SHP77 treated with DMSO at 0.1 percent for 48 hours (cell line): ENCODE measurements at places on chromosomes 12 and 14.
A peak's percentile ranks its signal among the peaks of the same experiment; 100 is the strongest.

DNA sequence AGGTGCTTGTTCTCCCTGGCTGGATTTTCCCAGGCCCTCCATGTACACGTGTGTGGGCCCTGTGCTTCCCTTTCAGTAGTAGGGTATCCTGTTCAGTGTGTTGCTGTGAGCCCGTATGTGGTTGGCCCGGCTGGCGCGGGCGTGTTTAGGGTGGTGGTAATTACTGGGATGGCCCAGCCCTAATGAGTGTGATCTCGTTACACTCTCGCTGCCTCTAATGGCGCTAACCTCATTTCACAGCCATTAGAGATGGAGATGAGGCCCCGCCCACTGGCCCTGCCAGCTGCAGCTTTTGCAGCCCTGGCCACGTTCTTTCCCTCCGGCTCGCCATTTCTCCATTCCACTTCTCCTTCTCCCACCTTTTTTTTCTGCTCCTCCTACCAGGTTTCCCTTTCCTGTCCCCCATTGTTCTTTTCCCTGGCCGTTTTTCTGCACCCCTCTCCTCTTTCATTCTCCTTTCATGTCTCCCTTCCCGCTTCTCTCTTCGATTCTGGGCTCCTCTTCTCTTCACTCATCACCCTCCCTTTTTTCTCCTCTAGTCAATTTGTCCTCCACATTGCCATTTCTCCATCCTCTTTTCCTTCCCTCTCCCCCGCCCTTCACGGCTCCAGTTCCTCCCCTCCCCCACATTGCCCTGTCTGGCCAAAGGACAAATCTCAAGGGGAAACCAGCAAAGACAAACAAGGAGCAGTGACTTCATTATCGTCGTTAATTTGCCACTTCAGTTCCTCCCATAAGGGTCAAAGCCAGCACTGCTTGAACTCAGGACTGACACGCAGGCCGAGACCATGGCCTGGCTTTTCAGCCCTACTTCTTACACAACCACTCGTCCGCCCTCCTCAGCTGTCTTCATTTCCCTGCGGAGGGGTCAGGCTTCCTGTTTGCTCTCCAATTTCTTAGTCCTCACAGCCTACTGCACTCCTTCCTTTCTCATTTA lies 6.8 kb downstream of the ZFHX2 start:
- DNase-seq, result peak; percentile 80

GRCh38 chr14:101509730-101510371 lies 51.4 kb upstream of the DIO3 start:
- DNase-seq, result no peak

- no peak for DNase-seq
These were observed 558.2 kb upstream of the MIS18BP1 start for GRCh38 chr14:45811155-45811554.

- DNase-seq, result no peak
These were observed 61.4 kb upstream of the PCED1B start for GRCh38 chr12:47017901-47018475.

GRCh38 chr14:58533446-58533845 lies 104.3 kb upstream of the DACT1 start:
- no peak for DNase-seq

- DNase-seq, result no peak
These were observed 50.0 kb downstream of the SSPN start for GRCh38 chr12:26245175-26245942.

- no peak for DNase-seq
These were observed 334.2 kb downstream of the BMP4 start for GRCh38 chr14:53622447-53622846.

GRCh38 chr14:103623308-103623707 lies 5.7 kb upstream of the KLC1 start:
- no peak for DNase-seq

DNA sequence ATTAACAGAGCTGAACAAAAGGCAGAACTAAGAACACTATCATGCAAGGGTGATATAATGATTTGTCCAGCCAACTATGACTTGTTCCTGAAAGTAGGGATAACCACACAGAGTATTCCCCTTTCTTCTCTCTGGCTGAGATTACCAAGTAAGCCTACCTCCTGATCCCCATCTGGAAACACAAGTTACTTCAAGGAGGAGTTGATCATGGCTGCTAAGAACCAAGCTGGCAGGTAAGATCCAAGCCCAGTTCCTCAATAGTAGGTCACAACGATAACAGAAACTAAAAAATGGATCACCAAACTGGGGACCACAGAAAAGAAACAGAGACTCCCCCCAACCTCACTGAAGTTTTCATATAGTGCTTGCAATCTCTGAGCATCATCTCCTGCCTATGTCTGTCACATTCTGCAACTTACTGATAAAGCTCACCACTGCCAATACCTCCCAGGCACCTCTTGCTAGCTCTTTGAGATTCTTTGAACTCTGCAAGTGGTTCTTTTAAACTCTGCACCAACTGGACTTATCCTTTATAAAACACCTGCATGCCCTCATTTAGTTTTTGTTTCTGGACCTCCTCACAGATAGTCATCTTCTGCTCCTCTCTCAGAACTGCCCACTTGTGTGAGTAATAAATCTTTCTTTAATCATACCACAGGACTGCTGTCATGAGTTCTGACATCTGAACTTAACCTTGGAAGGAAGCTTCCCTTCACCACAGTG lies 76.6 kb downstream of the LRP6 start:
- DNase-seq, result no peak

GRCh38 chr12:59803735-59804134 lies 207.9 kb downstream of the SLC16A7 start:
- no peak for DNase-seq

DNA sequence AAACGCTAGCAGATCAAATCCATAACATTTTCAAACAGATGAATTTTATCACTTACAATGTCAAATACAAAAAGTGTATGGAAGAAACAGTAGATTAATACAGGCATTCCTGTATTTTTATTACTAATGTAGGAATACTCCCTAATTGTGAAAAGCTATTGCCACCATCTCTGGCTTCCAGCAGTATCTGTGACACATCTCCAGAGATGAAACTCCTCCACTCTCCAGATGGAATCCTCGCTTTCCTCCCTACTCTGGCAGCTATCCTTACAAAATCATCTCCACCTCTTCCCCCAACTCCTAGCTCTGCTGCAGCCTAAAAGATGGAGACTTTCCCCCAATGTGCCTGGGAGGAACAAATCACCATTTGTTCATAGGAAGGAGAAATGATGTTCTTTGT lies 211.4 kb downstream of the SSPN start:
- DNase-seq, result no peak

DNA sequence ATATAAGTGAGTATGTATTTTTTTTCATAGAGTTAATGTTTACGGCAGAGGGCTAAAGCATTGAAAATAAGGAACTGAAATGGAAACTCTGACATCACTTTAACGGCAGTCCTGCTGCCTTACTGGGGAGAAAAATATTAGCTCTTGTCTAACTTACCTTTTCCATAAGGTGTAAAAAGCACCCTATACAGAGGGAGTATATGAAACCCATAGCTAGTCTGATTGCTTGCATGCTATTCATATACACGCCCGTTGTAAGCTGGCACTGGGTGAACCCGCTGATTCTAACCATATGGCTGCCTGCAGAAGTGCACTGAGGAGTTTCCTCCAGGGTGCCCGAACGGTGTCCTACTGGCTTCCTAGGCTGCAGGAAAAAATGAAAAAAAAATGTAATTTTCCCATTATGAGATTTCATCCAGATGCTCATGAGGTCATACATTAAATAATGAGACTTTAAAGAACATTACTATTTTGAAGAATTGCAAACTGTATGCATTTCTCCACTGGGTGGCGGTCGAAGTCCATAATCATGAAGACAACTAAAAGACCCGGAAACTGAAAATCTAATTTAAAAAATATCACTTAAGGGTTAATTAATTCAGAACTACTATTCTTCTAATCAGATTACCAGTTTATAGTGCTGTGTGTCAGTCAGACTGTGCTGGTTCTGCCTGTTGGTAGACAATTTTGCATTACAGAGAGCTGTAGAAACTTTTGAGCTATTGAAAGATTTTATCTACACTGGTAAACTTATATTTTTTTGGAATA lies 144.7 kb downstream of the ALX1 start:
- DNase-seq, result no peak

DNA sequence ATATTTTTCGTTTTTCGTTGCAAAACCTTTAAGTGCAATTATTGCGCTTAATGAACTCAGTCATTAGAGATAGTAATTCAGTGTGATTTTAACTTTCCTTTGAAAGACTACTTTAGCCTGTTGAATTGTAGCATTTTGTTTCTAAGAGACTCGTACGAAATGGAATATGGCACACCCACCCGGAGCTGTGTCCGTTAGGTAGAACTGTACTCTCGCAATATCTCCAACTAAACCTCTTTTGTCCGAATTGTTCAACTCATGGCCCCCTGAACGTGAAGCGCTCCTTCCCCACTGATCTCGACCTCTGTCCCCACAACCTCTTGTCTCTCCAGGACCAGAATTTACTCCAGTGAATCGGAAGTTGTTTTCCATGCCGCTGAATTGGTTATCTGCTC lies 800 bp downstream of the PCNX4 start:
- DNase-seq, result peak; percentile 26

- no peak for DNase-seq
These were observed 610 bp downstream of the VSIG10 start for GRCh38 chr12:118103201-118103600.

- DNase-seq, result no peak
These were observed 25.5 kb downstream of the ATF7 start for GRCh38 chr12:53600490-53601295.

- no peak for DNase-seq
These were observed 369 bp downstream of the DEPDC4 start for GRCh38 chr12:100266585-100266834.

DNA sequence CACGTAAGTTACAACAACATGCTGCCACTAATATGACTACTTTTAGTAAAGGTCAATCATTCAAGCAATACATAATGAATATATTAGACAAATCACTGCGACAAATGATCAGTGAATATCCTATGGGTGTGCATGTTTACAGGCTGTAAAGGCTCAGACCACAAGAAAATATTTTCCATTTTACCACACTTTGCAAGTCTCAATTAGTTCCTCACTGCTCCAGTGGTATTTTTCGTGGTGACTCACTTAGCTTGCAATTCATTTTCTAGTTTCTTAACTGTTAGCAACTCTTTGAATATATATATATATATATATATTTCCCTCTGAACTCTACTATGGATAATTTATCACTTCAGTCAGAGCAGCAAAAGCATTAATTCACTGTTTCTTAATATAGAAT lies 96.9 kb downstream of the EML5 start:
- no peak for DNase-seq

GRCh38 chr14:60241091-60241490 lies 7.9 kb upstream of the PPM1A start:
- DNase-seq, result no peak
